ENCODE measurements at places on chromosomes 5 and 9.

DNA sequence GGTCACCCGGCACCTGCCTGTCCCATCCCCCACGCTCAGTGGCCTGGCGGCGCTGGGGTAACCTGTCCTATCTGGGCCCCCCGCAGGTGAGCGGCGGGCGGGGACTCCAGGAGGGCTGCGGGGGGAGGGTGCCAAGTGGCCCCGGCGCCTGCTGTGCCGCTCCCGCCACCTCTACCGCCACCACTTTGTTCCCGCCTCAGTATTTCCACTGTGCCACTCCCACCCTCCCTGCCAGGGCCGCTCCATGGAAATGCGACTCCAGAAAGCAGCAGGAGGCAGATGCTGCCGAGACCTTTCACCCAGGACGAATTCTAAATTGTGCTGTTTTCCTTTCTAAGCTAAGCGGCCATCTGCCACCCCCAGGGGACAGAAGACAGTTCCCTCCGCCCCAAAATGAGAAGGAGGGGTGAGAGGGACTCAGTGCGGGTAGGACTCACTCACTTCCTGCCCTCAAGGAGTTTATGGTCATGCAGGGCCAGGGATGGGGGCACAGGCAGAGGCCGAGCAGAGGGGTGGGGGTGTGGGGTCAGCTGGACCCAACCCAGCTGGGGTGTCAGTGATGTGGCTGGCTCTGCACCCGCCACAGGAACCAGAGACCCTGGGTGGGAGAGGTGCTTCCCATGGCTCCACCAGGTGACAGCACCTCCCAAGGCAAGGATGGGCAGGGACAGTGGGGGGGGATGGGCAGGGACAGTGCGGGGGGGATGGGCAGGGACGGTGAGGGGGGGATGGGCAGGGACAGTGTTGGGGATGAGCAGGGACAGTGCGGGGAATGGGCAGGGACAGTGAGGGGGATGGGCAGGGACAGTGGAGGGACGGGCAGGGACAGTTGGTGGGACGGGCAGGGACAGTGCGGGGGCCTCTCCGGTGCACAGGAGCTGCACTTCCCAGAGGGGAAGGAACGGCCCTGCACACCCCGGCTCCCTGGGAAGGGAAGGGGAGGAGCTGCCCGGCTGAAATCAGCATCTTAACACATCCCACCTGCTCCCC, 17.8 kb downstream of the NOTCH1 start:
- no peak for DNase-seq

- no peak for DNase-seq
Measured at GRCh38 chr9:96478829-96479371, 28.9 kb downstream of the HABP4 start.

DNA sequence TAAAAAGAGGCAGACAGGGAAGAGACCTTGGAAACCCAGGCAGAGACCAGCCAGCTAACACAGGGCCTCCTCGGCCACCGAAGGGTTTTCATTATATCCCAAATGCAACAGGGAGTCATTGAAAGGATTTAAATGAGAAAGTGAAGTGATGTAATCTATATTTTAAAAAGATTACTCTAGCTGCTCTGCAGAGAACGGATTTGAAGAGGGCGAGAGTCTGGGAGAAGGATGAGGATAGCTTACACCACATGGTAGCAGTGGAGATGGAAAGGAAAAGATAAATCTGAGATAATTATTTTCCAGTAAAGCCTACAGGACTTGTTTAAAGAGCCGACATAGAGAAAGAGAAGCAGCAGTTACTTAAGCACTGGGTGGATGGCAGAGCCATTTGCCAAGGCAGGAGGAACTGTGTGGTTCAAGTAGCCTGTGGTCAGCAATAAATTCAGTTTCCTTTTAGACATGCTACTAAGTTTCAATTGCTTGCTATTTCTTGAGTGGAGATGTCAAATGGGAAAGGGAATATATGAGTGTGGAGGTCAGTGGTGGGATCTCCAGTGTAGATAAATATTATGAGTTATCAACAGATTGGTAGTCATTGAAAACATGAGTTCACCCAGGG, 9.3 kb downstream of the FBN2 start:
- DNase-seq = no peak

GRCh38 chr5:59757442-59757841, 136.1 kb downstream of the PDE4D start:
- no peak for DNase-seq

DNA sequence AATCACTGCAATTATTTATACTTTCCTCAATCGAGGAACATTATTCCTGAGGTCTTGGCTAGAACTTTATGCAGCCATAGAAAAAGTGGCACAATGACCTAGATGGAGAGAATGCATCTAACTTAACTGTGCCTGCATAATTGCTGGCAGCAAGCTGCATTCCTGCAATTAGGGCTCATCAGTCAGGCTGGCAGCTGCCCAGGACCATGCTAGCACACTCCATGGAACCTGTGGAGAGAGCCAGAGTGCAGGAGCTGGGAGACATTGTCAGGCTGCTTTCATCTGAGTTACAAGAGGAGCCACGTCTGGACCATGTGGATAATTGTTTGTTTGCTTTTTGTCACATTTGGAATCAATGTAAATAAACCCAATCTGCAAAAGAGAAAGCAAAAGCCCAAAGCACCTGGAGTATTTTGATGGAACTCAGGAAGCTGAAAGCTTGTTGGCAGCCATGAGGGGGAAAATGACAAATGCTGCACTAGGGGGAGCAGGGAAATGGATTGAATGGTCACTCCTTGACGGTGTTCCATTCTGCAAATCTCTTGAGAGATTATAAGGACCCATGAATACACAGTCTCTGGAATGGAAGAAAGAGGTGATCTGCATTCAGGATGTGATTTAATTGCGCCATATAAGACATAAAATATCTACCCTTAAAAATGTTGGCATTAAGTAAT, 839.9 kb downstream of the MAT2B start:
- DNase-seq = no peak

DNA sequence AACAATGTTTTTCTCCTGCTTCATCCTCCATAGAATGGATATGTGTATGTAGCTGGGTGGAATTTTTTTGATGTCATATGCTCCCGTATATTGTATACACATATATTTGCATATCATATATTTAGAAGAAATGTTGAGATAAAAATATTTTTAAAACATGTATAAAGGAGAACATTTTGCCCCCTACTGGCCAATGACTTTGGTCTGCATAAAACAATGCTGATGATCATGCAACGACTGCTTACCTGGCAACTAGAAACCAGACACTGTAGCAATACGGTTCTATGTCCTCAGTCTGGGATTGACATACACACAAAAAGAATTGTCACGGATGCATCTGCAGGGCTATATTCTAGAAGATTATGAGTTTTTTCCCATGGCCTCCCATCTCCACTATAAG, 503.6 kb downstream of the ELAVL2 start:
- no peak for DNase-seq

GRCh38 chr5:17079562-17079961, 137.9 kb upstream of the BASP1 start:
- no peak for DNase-seq

DNA sequence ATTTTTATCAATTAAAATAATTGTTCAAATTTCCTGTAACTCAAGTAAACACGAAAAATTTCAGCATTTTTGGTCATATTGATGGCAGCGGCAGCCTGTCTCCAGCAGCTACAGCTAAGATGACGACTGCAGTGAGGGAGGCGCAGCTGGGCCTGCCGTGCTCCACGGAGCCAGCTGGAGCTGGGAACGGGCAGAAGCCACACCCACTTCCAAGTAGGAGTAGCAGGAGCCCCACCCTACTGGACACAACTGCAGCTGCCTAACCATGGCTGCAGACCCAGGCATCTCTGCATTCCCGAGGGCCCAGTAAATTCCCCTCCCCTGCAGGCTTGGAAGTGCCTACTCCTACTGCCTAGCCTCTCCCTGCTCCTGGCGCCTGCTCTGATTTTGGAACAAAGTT, 2031.7 kb downstream of the EFNA5 start:
- no peak for DNase-seq

DNA sequence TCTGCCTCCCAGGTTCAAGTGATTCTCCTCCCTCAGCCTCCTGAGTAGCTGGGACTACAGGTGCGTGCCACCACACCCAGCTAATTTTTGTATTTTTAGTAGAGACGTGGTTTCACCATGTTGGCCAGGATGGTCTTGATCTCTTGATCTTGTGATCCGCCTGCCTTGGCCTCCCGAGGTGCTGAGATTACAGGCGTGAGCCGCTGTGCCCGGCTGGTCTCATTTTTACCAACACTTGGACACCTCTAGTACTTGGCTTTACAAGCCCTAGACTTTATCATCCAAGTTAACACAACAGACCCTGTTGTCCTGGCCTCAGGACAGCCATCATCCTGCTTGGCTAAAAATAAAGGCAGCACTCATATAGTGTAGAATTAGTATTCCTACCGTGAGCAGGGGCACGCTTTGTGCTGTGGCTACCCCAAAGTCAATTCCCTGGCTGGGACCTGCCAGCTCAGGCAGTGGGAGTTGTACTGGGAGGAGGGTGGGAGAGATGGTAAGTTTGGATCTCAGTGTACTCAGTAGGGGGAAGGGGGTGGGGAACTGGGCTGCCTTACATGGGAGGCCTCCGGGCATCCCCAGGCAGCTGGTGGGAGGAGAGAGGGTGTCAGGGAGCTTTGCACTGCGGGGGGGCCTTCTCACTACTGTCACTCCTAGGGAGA, 6.6 kb downstream of the PDZD2 start:
- no peak for DNase-seq

DNA sequence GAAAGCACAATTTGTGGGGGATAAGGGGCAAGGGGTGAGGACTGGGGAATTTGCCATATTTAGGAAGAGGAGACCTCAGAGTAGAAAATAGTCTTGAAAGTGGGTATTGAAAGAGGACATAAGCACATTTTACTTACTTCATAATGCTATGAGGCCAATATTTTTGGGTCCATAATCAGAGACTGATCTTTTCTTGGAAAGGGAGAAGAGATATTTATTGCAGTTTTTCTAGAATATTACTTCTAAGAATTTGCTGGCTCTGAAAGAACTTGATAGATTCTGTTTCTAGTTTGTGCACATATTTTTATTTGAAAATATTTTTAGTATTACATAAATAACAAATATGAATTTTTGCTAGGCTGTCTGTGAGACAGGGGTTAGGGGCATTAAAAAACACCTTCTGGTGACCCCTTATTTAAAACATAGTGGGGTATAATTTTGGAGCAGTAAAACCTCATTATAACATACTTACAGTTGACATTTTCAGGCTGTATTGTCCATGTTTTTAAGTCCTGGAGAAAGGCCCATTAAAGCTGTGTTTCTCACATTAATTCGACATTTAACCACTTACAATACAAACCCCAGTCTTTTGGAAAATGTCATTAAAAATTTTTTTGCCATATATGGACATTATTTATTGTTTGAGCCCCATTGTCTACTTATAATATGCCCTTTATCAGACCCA, 118.9 kb upstream of the NFIB start:
- no peak for DNase-seq

DNA sequence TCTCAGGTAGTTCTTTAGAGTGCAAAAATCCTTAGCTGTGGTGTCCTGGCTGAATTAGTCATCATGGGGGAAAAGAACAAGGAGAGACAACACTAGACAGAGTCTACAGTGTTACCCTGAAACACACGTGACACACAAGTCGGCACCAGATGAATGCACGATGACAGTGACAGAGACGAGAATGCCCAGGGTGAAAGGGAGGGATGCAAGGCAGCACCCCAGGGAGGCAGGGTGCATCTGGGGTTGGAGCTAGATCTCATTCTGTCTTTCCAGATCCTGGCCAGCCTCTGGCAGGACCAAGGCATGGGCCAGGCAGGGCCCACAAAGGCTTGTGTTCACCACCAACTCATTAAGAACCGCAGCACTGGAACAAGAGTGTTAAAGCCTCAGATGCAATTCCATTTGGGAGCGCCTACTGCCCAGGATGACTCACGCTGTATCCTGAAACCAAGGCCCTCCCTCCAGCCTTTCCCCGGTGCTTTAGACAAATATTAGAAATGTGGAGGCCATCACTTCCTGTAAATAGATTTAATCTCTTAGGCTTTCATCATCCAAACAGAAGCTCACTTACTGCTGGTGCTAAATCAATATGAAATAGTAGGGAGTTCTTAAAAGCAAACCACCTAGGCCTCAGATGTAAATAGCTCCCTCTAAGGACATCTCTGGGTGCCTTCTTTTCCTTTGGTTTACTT, 56.1 kb downstream of the IRX2 start:
- DNase-seq = no peak

GRCh38 chr9:97924386-97924785, 2.1 kb upstream of the TRMO start:
- peak; percentile 88 for DNase-seq

- DNase-seq = no peak
Measured at GRCh38 chr5:74182603-74183002, 457.9 kb downstream of the ENC1 start.

GRCh38 chr9:87109851-87110250, 162.5 kb upstream of the GAS1 start:
- DNase-seq = no peak

DNA sequence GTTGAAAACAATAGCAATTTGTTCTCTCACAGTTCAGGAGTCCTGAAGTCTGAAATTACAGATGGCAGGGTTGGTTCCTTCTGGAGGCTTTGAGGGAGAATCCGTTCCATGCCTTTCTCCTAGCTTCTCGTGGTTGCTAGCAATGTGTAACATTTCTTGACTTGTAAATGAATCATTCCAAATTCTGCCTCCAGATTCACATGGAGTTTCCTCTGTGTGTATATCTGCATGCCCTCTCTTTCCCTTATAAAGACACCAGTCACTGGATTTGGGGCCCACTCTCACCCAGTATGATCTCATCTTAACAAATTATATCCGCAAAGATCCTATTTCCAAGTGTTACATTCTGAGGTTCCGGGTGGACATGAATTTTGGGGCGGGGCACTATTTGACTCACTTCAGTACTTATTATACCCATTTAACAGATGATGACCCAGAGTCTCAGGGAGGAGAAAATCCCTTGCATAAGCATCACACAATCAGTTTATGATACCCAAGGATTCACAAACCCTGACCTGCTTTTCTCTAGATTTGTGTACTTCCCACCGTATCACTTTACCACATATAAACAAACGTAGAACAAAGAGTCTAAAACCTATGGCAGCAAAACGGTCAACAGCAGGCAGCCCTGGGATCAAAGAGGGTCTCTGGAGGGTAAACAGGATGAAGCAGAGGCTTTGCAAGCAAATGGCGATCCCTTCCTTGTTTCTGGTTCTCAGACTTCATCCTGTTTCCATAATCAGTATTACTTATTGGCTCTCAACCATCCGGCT, 93.7 kb downstream of the C9orf152 start:
- DNase-seq = no peak

- no peak for DNase-seq
Measured at GRCh38 chr9:119810645-119811429, 441.6 kb upstream of the BRINP1 start.

GRCh38 chr9:136366826-136367225, 3.3 kb upstream of the DNLZ start:
- DNase-seq = no peak

- DNase-seq = no peak
Measured at GRCh38 chr9:87770616-87771315, 44.8 kb downstream of the CTSL start.

DNA sequence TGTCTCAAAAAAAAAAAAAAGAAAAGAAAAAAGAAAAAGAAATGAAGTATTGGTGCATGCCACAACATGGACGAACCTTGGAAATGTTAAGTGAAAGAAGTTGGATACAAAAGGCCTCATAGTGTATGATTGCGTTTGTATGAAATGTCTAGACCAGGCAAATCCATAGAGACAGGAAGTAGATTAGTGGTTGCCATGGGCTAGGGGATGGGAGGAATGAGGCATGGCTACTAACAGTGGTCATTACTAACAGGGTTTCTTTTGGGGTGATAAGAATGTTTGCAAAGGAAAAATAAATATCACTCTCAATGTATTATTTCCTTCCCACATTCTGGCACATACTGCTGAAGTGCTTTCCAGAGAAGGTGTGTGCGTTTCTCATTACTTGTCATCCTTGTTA, 44.1 kb downstream of the UGCG start:
- no peak for DNase-seq

GRCh38 chr5:169416583-169417196, 115.8 kb upstream of the SLIT3 start:
- DNase-seq = no peak

Measured in bone marrow (tissue), 2 donors.